ENCODE measurements at places on chromosomes 1 and 21. TPM values are rescaled to one million over a fixed set of nuclear protein-coding genes. Genes with fewer than 3 reads are reported as not detected.

DNA sequence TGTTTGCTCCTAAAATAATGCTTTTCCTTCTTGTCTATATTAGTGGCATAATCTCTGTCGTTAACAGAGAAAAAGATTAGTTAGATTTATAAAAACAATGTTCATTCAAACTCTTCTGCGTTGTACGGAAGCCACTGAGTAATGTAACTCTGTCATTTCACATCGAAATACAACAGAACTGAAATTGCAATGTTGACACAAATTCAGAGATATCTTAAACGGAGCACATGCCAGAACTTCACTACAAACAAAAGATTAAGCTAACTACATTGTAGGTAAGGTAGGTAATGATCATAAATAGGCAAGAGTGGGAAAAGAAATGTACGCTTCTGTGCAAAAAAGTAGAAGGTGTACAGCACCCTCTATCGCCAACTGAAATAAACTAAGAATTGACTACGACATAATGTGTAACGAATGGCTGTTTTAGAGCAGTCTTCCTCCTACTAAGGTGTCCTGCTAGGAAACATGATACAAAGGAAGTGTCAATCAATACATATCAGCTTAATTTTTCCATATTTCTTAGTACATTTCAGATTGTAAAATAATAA, 56.6 kb downstream of the PCNX2 start:
- no peak for DNase-seq

The CA6 gene
- total RNA-seq = not detected

DNA sequence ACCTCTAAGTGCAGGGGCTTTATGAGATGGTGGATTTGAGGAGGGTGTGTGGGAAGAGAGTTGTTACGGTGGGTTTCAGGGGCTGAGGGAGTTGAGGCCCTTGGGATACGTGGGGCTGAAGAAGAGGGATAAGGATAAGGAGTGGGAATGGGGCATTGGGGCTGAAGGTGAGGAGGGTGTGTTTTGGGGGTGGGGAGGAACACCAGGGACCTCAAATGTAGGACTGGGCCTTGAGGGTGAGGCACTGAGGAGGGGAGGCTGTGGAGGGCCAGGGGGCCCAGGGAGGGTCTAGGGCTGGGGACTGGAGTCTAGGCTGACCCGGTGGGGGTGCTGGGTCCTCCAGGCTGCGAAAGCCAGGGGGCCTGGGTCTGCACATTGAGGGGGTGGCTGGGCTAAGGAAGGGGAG, 1.2 kb upstream of the PLEKHM2 start:
- DNase-seq = peak; percentile 44

The IFI16 gene
- total RNA-seq = 64.3 TPM

The RYR2 gene
- 6.8 TPM for total RNA-seq

DNA sequence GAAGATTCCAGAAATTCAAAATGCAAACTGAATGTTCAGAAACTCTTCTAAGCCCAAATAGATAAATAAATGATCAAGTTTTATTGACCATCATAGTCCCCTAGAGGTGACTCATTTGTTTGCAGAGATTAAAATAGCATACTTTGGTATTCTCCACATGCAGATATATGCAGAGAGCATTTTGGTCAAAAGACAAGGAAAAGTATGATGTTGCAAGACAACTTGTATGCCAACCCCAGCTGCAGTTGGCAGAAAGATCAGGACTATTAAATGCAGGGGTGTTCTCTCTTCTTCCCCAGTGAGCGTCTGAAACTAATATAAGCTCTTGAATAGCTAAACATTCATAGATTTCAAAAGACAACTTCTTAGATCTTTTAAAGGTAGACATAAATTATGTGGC, 404.9 kb downstream of the LTN1 start:
- DNase-seq = no peak

DNA sequence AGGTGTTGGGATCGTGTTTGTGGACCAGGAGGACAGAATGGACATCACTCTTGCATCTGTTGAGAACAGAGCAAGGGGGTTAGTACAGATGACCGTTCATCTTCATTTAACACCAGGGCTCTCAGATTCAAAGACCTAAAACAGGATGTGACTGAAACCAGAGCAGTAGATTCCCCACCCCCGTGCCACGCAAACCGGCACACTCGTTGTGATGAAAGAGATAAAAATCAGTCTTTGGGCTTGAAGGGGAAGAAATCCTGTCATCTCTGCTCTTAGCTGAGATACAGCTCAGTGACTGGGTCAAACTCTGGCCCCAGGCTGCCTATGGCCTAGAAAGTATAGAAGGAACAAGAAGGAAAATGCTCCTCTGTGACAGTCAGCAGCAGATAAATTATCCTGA, 146.2 kb upstream of the KRTAP19-8 start:
- no peak for DNase-seq

DNA sequence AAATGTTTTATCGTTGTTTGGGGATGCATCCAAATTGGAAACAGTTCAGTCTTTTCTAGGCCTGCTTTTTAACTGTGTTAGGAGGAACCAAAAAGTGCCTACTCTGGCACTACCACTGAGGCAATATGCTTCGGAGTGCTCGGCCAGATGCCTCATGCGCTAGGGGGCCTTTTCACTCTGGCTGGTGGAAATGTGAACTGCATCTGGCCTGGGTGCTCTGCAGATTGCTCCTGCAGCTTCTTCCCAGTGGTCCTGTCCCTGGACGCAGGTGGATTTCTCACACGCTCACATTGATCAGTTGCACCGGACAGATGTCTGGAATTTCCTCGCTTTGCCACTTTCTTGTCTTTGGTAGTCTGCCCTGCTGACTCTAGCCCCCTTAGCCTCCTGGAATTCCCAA, 330.2 kb upstream of the FMN2 start:
- no peak for DNase-seq

- DNase-seq = no peak
These were observed 26.8 kb upstream of the SLC30A1 start for GRCh38 chr1:211605603-211606331.

DNA sequence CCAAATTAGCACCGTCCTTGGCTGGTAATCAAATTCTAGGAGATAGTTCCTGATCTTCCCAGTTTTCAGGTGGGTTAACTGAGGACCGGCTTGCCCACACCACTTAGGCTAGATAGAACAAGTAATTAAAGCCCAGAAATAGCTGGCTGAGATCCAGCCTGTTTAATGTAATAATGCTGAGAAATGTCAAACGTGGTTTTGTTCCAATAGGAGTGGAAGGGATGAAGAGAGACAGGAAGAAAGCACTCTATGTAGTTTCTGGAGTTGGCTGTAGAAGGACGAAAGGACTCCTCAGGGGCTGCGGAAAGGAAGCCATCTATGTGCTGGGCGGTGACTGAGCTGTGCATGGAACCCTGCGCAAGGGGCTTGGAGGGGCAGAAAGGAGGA, 18.6 kb downstream of the NAV1 start:
- DNase-seq = no peak

The OR10J1 gene
- total RNA-seq = not detected

GRCh38 chr1:65704318-65704717, 88.4 kb upstream of the PDE4B start:
- DNase-seq = no peak

GRCh38 chr1:235181561-235182245, 20.7 kb upstream of the RBM34 start:
- no peak for DNase-seq

The RIMS3 gene
- 4.1 TPM for total RNA-seq

GRCh38 chr21:46028573-46029091, 47.1 kb downstream of the COL6A1 start:
- DNase-seq = no peak

The STXBP3 gene
- 57.4 TPM for total RNA-seq
